ENCODE measurements at places on chromosomes 12 and 14. TPM values are rescaled to one million over a fixed set of nuclear protein-coding genes. Genes with fewer than 3 reads are reported as not detected.

GPX2 gene
- not detected for total RNA-seq

LMO3 gene
- total RNA-seq = 363 TPM

TIMELESS gene
- total RNA-seq = 10.9 TPM

MYBPC1 gene
- total RNA-seq = 2.0 TPM

VSX2 gene
- not detected for total RNA-seq

TSPAN19 gene
- 0.16 TPM for total RNA-seq

TMTC1 gene
- 40.4 TPM for total RNA-seq

L2HGDH gene
- 18.6 TPM for total RNA-seq

HNF1A gene
- total RNA-seq = not detected

RERG gene
- total RNA-seq = 2.2 TPM

RNASE1 gene
- total RNA-seq = 9.2 TPM

CCNB1IP1 gene
- 86.3 TPM for total RNA-seq

MOAP1 gene
- 70.3 TPM for total RNA-seq

GRCh38 chr12:47947341-47947740 is 16.1 kb upstream of the TMEM106C start:
- DNase-seq = no peak

- DNase-seq = no peak
Measured at GRCh38 chr14:104554608-104555429, 24.7 kb upstream of the C14orf180 start.

- no peak for DNase-seq
Measured at GRCh38 chr14:29462772-29463171, 464.9 kb downstream of the PRKD1 start.

DNA sequence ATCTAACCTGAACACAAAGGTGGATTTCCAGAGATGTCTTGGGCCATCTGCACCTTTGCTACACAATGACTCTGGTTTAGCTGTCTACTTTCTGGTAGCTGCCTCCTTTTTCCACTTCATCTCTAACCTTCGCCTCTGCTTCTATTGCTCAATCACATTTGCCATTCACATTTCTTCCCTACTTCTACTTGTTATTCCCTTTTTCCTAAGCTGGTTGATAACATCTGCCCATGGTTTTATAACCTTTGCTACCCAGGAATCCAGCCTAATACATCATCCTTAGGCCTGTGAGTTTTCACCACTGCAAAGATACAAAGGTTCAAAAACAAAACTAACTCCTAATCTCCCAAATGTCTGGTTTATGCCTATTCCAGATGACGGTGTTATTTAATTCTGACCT is 13.2 kb downstream of the SPPL3 start:
- DNase-seq = no peak

DNA sequence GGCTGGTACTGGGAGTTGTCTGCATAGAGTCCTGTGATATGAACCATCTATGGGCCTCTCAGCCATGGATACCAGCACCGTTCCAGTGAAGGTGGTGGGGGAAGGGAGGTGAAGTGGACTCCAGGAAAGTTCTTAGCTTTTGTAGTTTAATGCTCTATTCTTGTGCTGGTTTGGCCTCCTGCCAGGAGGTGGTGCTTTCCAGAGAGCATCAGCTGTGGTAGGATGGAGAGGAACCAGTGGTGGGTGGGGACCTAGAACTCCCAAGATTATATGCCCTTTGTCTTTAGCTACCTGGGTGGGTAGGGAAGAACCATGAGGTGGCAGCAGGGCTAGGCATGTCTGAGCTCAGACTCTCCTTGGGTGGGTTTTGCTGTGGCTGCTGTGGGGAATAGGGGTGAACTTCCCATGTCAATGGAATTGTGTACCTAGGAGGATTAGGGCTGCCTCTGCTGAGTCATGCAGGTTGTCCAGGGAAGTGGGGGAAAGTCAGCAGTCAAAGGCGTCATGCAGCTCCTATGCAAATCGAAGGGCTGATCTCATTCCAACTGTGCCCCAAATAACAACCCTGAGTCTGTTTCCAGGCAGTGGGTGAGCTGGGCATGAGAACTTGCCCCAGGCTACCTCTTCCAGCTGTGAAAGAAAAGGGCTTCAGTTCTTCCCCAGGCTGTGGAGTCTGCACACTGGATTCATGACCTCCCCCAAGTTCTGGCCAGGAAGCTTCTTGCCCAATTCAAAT is 14.2 kb downstream of the GZMH start:
- DNase-seq = no peak

DNA sequence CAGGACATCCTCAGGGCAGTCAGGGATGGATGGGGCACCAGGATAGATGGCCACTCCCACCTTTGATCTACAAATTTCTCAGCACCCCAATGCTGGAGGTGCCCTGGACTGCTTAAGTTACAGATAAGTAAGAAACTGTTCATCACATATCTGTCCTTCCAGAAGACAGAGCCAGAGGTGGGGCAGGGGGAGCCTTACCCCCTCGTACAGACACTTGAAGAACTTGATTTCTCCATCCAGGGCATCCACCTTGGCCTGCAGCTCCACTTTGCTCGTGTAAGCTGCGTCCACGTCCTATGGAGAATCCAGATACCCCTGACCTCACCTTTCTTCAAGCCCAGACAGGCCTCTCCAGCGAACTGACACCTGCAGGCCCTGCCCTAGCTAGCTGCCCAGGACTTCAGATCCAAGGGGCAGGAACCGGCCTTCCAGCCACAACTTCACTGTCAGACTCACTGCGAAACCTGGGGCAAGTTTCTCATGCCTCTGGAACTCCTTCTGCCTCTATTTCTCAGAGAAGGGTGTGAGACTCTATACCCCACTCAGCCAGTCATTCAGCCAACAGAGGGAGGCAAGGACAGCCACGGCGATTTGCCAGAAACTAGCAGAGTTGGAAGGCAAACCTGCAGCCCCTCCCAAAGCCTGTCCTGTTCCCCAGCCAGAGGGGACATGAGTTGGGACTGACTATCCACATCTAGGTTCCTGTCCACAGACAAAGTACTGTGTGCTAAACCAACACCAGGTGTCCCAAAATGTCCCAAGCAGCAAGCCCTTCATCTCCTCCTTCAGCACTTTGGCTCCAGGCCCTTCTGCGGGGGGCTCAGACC is 3.8 kb downstream of the KRT73 start:
- no peak for DNase-seq

DNA sequence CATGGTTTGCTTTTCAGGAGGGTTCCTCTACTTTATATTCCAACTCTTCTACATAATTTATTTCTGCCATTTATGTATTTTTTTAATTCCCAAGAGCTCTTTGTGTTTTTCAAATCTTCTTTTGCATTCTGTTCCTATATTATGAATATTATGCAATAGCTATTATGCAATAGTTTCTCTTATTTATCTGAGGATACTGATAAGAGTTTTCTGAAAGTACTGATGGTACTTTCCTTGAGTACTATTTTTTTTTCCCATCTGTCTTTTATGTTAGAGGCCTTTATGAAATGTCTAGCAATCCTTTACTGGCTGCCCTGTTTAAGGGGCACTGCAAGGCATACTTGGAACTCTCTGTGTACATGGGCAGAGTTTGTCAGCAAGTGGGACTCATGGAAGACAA is 93.4 kb downstream of the SLC41A2 start:
- DNase-seq = no peak

DNA sequence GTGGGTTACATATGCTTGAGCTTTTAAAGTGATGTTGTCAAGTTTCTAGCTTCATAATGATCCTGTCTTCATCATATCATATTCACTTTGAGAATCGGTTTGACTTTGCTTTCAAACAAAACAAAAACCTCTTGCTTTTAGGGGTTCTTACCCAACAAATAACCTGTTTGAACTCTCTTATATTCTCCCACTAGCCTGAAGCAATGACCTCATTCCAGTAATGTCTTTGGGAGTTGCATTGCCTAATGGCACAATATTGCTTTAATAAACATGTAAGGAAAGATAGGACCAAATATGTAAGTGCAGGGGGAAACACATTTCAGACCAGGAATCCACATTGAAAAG is 27.7 kb downstream of the WBP11 start:
- no peak for DNase-seq

DNA sequence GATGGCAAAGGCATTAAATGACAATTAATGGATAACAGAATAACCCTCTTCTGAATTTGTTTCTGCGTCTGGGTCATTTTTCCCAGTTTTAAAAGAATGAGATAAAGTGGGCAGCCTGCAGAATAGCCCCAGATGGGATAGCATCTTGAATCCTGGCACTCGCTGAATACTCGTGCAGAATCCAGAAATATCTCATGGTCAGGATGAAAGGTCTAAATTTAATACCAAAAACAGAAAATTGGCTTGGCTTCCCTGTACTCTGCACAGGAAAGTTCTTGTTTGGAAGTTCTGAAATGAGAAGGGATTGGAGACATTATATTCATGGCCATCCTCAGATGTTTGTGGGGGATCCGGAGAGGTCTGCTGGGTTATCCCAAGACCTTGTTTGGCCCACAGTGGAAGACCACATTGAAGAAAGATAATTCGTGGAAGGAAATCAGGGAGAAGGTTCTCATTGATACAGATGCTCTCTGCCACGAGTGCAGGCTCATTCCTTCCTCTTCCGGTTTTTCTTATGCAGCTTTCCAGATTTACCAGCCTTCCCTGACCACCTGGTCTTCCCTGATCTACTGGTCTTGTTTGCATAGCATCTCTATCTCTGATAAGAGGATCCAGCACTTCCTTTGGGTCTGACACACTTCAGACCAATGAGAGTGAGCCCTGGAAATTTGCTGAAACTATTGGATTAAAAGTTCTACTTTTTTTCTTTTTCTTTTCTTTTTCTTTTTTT is 6.0 kb upstream of the IFT81 start:
- no peak for DNase-seq

DNA sequence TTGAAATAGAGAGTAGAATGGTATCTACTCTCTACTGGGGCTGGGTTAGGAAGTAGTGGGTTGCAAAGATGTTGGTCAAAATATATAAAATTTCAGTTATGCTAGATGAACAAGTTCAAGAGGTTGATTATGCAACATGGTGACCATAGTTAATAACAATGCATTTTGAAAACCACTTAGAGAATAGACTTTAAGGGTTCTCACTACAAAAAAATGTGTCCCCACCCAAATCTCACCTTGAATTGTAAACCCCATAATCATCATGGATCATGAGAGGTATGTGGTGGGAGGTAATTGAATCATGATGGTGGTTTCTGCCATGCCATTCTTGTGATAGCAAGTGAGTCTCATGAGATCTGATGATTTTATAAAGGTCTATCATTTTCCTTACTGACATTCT is 94.0 kb downstream of the C12orf50 start:
- no peak for DNase-seq

DNA sequence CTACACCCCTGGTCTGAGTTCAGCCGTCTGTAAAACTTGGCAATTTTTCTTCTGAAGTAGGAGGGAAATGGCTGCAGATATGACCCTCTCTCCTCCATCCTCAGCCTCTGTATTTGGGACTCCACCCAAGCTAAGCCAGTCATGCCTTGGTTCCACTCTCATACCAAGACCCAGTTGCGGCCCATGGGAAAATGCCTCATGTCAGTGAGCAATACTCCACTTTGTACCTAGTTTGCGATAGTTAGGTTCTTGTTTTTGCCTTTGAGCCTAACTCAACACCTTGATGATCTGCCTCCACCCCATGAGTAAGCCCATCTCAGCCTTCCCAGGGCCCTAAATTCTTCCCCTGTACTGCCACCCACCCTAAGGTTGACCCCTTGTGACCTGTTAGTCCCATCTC is 143.4 kb downstream of the HMGA2 start:
- no peak for DNase-seq

DNA sequence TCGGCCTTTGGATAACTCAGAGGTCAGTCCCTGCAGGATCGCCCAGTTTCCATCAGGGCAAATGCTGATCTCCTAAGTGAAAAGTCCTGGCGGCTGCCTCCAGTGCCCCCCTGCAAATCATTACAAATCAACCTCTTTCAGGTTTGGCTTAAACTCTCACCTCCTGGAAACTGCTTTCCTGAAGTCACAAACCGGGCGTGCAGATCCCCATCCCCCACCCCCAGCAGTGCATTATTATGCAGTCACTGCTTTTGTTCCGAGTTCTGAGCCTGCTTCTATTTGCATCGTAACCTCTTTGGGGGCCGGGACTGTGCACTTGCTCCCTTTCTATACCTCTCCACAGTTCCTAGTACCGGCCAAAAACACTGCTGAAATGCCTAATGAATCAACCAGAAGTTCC is at the start of gene USP44:
Gene USP44, minus strand, starts transcription at position 172 of the 400 bp plus-strand sequence. CDS start 17,220 bp downstream, outside the sequence.
- no peak for DNase-seq

- no peak for DNase-seq
Measured at GRCh38 chr12:124681779-124682391, 114.5 kb upstream of the NCOR2 start.

DNA sequence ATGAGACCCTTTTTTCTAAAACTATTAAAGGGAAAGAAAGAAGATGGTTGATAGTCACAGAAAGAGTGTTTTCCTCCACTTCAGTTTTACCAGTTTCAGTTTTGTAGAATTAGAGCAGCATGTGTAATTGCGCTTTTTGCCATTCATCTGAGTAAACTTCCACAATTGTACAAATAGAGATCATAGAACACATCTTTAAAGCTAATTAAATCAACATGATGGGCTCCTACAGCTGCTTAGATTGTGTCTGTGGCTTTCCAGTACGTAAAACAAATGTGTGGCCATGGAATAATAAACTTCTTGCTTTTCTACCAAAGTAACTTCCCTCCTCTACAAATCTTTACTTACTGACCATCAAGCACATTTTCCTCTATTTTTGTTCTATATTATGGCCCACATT is 84.2 kb upstream of the LRIG3 start:
- DNase-seq = no peak

GRCh38 chr12:64669270-64669842 is 59.1 kb downstream of the RASSF3 start:
- no peak for DNase-seq

- no peak for DNase-seq
Measured at GRCh38 chr12:26317942-26318575, 122.7 kb downstream of the SSPN start.
